ENCODE measurements at places on chromosomes 7 and 10.

DNA sequence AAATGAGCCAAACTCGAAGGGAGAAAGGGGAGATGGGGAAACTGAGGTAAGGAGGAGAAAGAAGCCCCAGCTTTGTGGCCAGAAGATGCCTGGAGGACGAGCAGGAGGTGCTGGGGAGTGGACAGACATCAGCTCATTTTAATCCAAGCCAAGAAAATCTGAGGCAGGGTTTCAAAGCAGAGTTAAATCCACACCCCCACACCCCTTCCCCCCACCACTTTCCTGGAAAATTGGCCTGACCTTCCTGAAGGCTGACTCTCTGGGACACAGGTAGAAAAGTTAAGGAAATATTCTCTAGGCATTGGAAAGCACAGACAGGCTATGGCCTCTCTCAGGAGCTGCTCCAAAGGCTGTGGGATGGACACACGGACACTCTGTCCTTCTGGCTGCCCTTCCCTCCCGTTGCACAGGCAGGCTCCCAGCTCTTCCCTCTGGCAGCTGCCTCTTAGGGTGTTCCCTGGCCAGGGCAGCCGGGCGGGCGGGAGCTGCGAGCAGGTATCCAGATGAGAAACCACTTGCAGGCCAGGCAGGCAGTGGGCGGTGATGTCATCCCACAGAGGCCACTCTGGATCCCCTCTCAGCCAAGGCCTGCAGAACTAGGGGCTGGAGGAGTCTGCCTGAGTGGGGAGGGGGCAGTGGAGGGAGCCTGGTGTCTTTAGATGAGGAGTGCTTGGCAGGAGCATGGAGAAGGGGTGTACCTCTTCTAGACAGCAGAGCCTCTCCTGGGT is 171.8 kb downstream of the NEURL1 start:
- DNase-seq: no peak

DNA sequence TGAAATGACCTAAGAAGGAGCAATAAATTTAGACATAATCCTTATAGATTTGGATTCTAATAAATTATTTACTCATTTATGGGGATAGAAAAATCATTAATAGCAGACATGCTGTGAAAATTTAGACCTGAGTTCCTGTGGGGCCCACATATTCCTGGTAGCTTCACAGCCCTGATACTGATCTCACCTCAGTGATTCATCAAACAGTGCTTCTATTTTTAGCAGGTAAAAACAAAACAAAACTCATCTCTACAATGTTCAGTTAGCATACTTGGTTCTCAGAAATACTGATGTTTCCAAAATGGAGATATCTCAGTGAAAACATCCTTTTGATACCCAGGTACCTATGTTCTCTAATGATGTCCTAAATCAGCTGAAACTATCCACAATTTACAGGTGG is 841.1 kb upstream of the SORCS1 start:
- DNase-seq: no peak

- DNase-seq: no peak
These were observed 56.7 kb downstream of the COL17A1 start for GRCh38 chr10:104028823-104029520.

GRCh38 chr10:103493362-103493915 is at the start of gene NEURL1:
NEURL1 (plus strand) TSS chr10:103493705; CDS start chr10:103494388, 683 bp downstream.
- DNase-seq: peak; percentile 7

DNA sequence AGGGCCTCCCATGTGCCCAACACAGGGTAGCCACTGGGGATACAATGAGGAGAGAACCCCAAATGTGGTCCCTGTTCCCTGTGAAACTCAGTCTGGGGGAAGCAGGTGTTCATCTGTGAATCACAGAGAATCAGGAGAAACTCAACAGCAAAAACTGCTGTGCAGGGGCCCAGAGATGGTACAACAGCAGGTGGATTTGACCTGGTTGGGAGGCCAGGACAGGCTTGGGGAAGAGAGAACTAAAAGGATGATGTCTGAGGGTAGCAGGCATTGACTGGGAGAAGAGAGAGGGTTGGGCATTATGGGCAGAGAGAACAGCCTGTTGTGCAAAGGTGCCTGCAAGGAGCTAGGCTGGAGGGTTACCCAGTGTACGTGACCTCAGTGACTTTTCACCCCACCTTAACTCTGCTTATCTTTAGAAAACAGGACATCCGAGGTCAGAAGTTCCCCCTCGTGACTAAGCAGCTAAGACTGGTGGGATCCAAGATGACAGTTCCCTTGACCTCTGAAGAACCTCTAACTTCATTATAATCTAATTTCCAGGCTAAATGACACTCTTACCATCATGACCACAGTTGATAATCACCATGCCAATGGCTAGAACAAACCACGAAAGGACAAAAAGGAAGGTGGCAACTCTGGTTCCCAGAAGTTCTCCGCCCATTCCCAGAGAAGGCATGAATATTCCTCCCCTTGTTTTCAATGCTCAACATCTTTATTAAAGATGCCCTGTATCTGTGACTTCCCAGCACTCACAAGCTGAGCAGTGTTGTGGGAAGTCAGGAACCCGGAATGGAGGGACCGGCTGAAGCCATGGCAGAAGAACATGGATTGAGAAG is 5.1 kb upstream of the ADAMTS14 start:
- DNase-seq: no peak

DNA sequence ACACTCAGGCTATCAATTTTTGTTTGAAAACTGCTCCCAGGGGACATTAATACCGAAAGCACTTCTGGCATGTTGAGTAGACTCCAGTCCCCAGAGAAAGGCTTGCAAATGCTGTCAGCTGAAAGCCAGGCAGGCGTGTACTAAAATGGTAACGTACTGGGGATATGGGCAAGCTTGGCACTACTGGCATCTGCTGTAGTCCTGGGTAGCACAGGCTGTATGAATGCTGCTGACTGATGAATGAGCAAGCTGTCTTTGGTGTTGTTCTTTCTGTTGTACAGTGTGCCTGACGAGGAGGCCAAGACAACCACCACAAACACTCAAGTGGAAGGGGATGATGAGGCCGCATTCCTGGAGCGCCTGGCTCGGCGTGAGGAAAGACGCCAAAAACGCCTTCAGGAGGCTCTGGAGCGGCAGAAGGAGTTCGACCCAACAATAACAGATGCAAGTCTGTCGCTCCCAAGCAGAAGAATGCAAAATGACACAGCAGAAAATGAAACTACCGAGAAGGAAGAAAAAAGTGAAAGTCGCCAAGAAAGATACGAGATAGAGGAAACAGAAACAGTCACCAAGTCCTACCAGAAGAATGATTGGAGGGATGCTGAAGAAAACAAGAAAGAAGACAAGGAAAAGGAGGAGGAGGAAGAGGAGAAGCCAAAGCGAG is 53.5 kb upstream of the AGBL3 start:
- no peak for DNase-seq

DNA sequence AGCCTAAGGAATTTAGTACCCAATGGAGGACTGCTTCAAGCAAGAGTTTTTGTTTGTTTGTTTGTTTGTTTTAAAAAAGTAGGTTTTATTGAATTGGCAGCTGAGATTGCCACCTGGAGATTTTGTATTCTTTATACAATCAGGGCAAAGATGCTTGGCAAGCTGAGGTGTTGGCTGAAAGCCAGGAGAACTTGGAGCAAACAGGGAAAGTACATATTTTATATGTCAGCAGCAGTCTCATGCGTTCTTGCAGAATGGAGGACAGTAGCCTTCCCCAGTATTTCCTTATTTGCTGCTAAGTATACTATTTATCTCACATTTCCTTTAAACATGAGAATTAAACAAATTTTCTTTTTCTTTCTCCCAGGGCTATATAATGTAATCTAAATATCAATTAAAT is 22.6 kb upstream of the ICA1 start:
- DNase-seq: no peak

- no peak for DNase-seq
These were observed 131.6 kb downstream of the HGF start for GRCh38 chr7:81638198-81638597.

- DNase-seq: no peak
These were observed 380.9 kb downstream of the GATA3 start for GRCh38 chr10:8435186-8436055.

- DNase-seq: no peak
These were observed 74.7 kb downstream of the CACNB2 start for GRCh38 chr10:18214691-18215563.

DNA sequence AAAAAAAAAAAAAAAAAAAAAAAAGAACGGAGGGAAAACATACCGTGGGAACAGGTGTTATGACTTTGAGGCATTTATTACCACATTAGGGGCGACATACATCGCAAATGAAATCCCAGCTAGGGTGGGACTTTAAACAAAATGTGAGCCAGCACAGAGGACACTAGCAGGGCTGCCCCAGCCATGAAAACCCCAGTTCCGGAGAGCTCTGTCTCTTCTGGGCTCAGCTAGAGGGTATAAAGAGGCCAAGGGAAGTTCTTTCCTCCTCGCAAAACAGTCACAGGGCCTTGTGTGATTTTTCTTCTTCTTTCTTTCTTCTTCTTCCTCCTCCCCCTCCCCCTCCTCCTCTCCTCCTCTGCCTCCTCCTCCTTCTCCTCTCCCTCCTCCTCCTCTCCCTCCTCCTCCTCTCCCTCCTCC is 59.9 kb upstream of the ECHDC3 start:
- DNase-seq: no peak

DNA sequence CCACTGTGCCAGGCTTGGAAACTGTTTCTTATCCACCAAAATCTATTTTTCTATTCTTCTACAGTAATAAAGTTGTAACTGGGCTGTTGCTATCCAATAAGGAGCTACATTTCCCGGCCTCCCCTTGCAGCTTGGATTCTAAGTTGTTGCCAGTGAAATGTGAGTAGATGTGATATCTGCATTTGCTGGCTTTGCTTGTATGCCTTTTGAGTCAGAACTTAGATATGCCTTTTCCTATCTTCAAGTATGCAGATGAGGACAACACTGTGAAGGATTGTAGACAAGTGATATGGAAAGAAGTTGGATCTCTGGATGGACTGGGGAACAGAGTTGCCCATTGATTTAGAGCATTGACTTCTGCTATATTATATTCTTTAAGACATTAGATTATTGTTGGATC is 236.9 kb downstream of the REEP3 start:
- no peak for DNase-seq

DNA sequence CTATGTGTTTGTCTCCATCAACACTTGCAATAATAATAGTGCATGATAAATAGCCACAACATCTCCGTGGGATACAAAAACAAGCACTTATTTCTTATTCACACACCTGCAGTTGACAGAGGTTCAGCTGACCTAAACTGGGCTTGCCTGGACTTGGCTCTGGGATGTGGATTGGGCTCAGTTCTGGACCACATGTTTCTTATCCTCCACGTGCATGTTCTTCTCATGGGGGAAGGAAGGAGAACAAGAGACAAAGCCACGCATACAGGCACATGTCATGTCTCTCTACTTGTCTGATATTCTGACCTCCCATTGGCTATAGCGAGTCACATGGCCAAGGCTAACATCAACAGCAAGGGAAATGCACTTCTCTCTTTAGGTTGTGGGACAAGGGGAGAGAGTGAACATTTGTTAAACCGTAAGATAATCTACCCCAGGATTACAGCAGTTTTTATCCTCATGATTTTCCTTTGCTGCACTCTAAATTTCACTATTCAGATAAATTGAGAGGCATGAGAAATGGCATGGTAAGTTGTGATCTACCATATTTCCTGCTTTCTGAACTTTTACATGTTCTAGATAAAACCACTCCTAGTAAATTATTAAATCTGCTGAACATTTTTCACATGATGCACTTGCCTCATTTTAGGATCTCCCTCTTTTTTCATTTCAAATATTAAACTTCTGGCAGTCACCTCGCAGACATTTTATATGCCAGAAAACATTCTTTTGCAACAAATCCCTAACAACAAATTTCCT is 33.7 kb downstream of the CFAP58 start:
- DNase-seq: no peak

GRCh38 chr10:6558759-6559461 is 21.2 kb downstream of the PRKCQ start:
- peak; percentile 35 for DNase-seq

DNA sequence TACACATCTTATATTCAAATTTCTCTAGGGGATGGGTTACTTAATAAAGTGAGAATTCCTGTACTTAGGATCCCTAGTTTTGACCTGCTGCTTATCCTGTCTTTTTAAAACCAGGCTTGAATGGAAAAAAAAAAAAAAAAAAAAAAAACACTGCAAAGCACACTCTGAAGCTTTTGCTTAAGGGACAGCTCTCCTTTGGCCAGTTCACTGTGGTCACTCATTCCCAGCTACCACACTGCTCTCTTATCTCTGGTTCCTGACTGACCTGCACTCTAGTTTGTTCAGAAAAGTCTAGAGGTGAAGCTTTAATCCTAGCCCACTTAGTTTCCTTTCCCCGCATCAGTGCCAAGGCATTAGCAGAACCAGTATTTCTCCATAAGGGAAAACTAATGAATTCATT is 82.4 kb downstream of the CADPS2 start:
- DNase-seq: no peak

GRCh38 chr10:58451193-58451889 is 61.3 kb upstream of the BICC1 start:
- DNase-seq: no peak

GRCh38 chr10:73439605-73440312 is 6.4 kb upstream of the MSS51 start:
- DNase-seq: no peak

DNA sequence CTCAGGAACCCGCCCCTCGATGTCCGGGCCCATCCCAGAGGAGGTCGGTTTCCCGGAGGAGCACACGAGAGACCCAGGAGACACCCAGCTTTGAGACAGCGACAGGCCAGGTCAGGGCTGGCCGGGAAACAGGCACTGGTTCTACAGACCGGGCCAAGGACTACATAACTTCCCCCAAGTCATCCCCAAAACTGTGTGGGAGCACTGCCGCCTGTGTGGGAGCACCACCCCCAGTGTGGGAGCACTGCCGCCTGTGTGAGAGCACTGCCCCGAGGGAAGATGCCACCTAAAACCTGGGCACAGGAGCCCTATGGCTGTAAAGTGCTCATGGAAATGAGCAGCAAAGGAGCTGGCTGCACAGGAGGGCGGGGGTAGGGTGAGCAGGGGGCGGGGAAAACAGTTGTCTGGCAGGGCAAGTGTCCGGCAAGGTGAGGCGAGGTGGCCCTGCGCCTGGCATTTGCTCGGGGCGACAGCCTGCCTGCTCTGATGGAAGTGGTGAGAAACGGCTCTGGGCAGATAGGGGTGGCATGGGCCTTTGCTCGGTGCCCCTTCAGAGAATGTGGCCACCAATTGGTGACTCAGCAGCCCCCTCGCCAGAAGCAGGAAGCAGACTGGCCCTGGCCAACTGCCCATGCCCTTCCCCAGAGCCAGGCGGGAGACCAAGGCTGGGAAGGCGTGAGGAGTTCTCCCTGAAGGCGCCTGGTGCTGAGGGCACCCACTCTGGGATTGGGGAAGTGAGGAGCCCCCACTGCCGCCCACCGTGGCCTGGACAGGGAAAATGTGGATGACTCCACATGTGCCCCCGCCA is 26.2 kb downstream of the PAPOLB start:
- DNase-seq: no peak

GRCh38 chr7:5437987-5438386 is 14.4 kb upstream of the TNRC18 start:
- no peak for DNase-seq

DNA sequence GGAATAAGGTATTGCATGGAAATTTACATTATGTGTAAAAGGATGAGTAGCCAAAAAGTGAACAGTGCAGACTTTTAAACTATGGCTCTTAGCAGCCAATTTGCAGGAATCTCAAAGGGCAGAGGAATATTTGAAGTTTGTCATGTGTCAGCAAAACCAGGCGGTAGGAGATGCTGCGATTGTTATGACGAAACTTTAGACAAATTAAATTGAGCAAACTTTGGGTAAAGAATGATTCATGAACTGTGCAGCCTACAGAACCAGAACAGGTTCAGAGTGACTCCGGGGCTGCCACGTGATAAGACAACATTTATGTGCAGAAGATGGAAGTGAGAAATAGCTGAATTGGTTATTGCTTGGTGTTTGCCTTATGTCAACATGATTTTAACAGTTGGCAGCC is 39.2 kb upstream of the CCDC6 start:
- no peak for DNase-seq

GRCh38 chr10:79021331-79021907 is 47.3 kb upstream of the ZMIZ1 start:
- DNase-seq: no peak

Data from CD4-positive, alpha-beta T cell treated with Interleukin-1 beta for 1 hour (primary cell).